Hematopoietic multipotent progenitor cell (in vitro differentiated cells): ENCODE measurements at places on chromosomes 4 and X. TPM values are rescaled to one million over a fixed set of nuclear protein-coding genes. Genes with fewer than 3 reads are reported as not detected.

GPRASP1 gene
- total RNA-seq = 3.5 TPM

NMU gene
- 1.1 TPM for total RNA-seq

TMSB15C gene
- total RNA-seq = 2.4 TPM

- no peak for DNase-seq
These were observed 234.4 kb upstream of the GPC4 start for GRCh38 chrX:133649651-133650050.
